ENCODE measurements at places on chromosomes 2 and 18. TPM values are rescaled to one million over a fixed set of nuclear protein-coding genes. Genes with fewer than 3 reads are reported as not detected.
A peak's percentile ranks its signal among the peaks of the same experiment; 100 is the strongest.

Gene LYG2
- not detected for total RNA-seq

Gene FSHR
- total RNA-seq: not detected

Gene TRAPPC8
- total RNA-seq: 26.6 TPM

Gene C1GALT1C1L
- 1.3 TPM for total RNA-seq

Gene PKP4
- 45.5 TPM for total RNA-seq

Gene KIF1A
- total RNA-seq: 1.9 TPM

Gene CNTNAP5
- not detected for total RNA-seq

Gene AMMECR1L
- total RNA-seq: 12.2 TPM

Gene CDH19
- total RNA-seq: 35.8 TPM

Gene UCN
- 0.76 TPM for total RNA-seq

Gene GATA6
- 76.9 TPM for total RNA-seq

Gene ALLC
- not detected for total RNA-seq

Gene TSPYL6
- not detected for total RNA-seq

Gene LRP1B
- 0.02 TPM for total RNA-seq

Gene MERTK
- total RNA-seq: 3.2 TPM

DNA sequence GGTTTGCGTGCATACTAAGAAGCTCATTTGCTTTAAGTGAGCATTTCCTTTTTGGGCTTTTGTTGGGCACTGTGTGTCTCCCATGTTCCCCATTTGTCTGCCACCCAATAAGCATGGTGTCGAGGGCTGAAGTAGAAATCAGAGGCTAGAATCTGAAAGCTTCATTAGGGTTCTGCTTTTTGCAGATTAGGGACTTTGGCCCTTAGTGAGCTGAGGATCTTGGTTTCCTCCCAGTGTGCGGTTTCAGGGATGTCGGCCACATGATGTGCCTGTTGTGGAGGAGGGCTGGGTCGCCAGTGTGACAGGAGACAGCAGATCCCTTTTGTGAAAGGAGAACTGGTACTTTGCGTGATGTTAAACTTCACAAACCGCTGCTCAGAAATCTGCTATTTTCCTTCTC lies 41.1 kb downstream of the PLEKHB2 start:
- DNase-seq: no peak

- no peak for DNase-seq
These were observed 26.6 kb upstream of the ITGA4 start for GRCh38 chr2:181430406-181431118.

DNA sequence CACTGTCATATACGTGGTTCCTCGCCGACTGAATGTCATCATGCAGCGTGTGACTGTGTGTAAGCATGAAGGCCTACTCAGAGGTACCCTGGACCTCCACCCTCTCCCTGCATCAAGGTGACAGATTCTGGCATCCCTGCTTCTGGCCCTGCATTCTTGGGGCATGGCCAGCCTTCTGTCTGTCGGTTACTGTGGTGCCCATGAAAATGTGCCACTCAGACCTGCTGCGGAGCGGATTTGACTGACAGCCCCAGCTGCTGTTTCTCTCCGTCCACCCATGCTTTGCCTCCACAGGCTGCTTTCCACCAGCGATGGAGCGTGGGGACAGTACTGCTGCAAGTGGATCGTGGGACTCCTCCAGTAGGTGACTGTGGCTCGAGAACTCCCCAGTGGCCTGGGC lies 9.6 kb downstream of the TMEM177 start:
- DNase-seq: no peak

GRCh38 chr2:163692081-163692480 lies 43.7 kb downstream of the FIGN start:
- DNase-seq: no peak

DNA sequence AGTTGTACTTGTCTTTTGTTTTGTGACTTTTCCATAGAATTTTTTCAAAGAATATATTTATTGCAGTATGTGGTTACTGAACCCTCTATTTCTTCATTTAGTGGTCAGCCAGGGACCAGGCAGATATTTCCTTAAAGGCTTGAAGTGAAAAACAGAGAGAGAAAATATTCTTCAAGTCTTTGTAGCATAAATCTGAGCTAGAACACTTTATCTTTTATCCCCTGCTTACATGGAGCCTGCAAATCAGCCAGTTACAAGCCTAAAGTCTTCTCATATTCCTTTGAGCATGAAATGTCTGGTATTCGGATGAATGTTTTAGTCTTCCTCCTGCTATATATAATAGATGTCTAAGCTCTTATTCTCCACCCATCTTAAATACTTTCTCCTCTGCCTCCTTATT lies 1557.5 kb upstream of the ACVR2A start:
- no peak for DNase-seq

DNA sequence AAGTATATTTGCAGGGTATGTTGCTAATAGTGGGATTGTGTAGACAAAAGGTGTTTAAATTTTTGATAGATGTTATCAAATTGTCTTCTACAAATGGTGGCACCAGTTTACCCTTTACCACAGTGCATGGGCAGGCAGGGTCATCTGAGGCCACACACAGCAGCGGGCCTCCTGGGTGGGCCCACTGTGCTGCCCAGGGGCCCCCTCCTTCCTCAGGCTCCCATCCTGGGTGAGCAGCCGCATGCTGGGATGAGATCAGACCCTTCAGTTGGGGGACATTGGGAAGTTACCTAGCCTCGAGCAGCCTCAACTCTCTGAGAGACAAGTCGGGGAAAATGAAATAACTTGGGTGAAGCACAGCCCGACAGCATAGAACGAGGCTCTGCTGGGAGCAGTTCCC lies 9.7 kb downstream of the MYO7B start:
- no peak for DNase-seq

GRCh38 chr2:99279969-99280695 lies 20.9 kb downstream of the LYG1 start:
- no peak for DNase-seq

GRCh38 chr2:16755442-16755841 lies 89.8 kb upstream of the CYRIA start:
- DNase-seq: peak; percentile 64

DNA sequence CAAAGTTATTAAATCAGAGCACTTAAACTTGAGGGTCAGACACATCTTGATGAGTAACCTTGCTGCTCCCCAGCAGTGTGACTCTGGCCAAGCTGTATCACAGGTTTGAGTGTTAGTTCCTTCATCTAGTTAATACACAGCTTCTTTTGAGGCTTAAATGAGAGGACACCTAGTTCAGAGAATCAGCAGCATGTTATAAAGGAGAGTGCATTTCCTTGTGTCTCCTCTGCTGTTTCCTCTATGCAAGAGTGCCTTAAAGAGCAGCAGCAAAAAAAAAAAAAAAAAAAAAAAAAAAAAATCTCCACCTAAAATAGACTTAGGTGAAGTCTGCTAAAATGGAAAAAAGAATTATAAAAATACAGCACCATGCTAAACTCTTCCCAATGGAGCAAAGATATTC lies 261.9 kb downstream of the TCF4 start:
- no peak for DNase-seq

GRCh38 chr2:101327863-101328394 lies 19.4 kb upstream of the RNF149 start:
- DNase-seq: no peak

DNA sequence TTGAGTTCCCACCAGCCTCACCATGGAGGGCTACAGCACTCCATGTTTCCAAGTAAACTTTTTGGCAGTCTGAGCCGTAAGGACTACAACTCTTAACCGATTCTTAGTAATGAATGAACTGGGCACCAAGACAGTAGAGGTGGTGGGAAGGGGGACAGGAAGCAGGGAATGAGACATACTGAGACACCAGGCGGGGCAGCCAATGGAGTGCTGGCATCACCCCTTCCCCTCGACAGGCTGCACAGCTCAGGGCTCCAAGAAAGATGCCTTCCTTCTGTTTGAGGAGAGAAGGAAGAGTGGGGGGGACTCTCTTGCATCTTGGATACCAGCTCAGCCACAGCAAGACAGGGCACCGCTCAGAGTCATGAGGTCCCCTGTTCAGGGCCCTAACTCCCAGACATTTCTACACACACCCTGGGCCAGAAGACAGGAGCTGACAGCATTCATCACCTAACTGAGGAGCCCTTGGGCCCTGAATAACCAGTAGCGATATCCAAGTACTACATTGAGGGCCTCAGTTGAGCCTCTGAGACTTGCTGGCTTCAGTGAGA lies 45.2 kb downstream of the USP34 start:
- DNase-seq: no peak

GRCh38 chr18:62957885-62958472 lies 242.6 kb downstream of the PHLPP1 start:
- DNase-seq: peak; percentile 46

- peak; percentile 64 for DNase-seq
These were observed 123.9 kb downstream of the ZFP36L2 start for GRCh38 chr2:43102366-43103092.

GRCh38 chr2:138180692-138181386 lies 216.6 kb downstream of the HNMT start:
- no peak for DNase-seq

DNA sequence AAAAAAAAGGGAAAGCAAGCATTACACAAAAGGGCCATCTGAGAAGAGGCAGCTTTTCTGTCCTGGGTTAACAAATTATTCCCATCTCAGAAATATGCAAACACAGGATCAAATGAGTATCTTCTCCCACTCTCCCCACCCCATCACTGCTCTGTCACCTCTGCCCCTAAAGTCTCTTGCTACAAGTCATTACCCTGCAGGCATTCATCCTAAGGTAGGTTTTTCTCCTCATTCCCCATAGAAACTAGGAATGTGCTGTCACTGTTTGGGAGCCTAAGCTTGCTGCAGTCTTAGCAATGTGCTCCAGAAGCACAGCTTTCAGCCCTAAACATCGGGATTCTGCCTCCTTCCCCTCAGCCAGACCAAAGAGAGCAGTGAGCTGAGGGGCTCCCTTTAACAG lies 3.6 kb downstream of the LRRTM1 start:
- no peak for DNase-seq

- DNase-seq: no peak
These were observed 99.8 kb upstream of the NEUROD1 start for GRCh38 chr2:181780047-181780651.

GRCh38 chr2:19942199-19942598 lies 40.4 kb upstream of the TTC32 start:
- DNase-seq: no peak

DNA sequence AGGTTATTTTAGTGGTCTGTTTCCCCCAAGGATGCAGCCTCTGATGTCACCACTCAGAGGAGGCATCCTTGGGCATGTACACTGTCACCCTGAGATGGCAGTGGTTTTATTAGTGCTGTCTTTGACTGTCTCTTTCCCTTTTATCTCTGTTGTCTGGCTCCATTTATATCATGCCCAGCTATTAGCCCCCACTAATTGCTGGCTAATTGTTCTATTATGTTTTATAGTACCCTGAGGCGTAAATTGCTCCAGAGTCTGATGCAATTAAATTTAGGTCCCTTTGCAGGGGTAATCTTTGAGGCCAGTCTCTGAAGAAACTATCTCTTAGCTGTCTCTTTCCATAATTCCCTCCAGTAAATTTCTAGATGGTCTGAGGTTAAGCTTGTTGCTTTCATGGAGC lies 301.0 kb upstream of the KLHL29 start:
- DNase-seq: no peak

DNA sequence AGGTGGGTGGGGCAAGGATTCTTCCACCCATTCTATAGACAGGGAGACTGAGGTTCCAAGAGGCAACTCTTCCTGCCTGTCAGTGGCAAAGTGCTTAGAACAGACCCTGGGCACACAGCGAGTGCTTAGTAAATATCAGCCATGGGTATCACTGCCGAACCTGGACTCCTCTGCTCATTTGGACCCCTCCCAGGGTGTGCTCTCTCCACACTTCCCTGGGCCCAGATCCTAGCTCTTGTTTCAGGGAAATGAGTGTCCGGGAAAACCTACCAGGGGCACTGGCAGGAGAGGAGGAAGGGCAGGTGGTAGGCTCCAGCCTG lies 136.3 kb downstream of the CYP26B1 start:
- no peak for DNase-seq

DNA sequence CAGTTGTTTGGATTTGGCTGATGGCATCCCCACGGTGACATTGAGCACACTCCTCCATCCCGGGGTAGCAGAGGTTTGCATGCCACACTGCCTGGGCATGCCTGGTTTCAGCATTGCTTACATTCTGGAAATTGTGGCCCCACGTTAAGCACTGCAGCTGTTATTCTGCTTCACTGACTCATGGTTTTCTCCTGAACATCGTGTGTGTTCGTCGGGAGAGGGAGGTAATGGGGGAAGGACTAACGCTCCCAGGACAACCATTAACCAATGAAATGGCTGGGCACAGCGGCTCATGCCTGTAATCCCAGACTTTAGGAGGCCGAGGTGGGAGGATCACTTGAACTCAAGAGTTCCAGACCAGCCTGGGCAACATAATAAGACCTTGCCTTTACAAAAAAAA lies 28.2 kb upstream of the YWHAQ start:
- DNase-seq: no peak

- no peak for DNase-seq
These were observed 139.5 kb upstream of the GAREM1 start for GRCh38 chr18:32610176-32610575.

DNA sequence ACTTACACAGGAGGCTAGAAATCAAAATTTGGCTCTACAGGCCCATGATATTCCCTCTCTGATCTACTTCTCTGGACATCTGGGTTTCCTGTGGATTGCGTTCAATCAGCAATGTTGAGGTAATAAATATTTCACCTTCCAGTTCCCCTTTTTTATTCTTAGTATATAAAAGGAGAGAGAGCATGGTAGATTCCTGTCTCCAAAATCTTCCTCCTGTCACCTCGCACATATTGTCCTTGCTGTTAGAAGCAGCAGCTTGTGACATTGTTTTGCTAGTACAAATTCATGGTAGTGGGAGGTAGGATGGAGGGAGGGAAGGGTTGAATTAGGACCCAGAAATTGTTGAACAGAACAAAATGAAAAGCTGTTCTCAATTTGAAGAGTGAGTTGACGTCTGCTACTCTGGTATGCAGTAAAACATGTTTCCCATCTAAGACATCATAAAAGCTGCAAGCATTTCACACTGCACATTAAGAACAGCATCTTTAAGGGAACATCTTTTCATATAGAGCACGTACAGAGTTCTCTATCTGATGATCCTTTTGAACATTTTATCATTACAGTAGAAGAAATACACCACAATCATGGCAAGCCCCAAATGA lies 156.4 kb downstream of the RDH14 start:
- DNase-seq: no peak

GRCh38 chr2:118855451-118856279 lies 8.2 kb upstream of the EN1 start:
- DNase-seq: peak; percentile 55

GRCh38 chr2:135798275-135798705 lies 38.7 kb downstream of the LCT start:
- no peak for DNase-seq

DNA sequence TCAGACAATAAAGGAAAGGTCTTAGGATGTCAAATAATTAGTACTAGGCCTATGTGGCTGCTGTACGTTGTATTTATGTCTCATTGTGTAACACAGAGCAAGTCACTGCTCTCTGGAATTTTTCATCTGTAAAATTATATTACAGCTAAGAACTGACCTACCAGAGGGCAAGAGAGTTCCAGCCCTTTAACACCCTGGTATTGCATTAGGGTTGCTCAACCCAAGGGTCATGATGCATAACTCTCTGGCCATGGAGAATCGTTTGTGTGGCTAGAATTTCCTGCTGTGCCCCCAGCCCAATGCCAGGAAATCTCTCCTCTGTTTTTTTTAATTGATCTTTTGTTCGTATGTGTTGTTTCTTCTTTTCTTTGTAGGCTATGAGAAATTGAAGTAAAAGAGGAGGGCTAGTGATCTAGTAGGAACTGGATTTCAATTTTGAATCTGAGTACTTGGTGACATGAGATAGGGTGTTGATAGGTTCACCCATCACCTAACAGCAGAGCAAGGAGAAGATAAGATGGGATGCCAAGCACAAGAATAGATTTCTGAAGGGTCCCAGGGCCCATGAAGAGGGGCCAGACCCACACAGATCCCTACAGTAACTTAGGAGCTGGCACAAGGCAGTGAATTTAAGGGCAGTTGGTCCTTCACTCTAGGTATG lies 571.2 kb upstream of the TNP1 start:
- no peak for DNase-seq

- DNase-seq: no peak
These were observed 593.1 kb downstream of the TMX3 start for GRCh38 chr18:68121826-68122225.
